ENCODE measurements at places on chromosomes 7 and 10.

DNA sequence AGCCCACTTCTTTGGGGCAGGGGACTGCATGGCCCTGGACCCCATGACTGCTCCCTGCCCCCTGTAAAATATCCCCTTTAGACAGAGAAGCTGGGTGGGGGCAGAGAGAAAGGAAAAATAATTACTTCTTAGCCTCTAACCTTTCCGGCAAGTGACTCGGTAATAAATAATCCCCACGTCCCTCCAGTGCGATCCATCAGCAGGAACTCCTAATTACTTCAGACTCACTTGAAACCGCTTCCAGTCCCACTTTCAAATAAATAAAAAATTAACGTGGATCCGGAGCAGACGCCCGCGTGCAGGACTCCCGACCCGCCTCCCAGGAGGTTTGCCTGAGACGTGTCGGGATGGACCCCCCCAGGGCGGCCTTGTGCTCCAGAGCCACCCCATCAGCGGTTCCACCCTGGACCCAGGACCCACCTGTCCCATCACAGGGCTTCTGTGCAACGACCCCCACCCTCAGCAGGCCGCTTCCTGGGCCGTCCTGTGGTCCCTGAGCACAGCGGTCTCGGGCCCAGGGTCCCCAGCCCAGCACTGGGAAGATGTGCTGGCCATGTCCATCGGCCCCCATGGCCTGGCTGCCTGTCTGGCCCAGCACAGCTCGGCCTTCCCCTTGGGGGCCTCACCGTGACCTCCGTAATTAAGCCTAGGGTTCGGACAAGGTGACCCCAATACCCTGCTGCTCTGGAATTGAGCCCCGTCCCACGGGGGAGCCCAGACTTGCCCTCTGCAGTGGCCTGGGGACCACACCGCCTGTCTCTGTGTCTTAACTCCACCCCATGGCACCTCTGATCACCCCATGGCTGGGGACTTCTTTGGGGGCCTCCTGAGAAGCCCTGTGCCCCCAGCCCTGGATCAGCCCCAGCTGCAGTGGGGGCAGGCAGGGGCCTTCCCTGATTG lies 108.0 kb downstream of the UNCX start:
- DNase-seq: no peak

DNA sequence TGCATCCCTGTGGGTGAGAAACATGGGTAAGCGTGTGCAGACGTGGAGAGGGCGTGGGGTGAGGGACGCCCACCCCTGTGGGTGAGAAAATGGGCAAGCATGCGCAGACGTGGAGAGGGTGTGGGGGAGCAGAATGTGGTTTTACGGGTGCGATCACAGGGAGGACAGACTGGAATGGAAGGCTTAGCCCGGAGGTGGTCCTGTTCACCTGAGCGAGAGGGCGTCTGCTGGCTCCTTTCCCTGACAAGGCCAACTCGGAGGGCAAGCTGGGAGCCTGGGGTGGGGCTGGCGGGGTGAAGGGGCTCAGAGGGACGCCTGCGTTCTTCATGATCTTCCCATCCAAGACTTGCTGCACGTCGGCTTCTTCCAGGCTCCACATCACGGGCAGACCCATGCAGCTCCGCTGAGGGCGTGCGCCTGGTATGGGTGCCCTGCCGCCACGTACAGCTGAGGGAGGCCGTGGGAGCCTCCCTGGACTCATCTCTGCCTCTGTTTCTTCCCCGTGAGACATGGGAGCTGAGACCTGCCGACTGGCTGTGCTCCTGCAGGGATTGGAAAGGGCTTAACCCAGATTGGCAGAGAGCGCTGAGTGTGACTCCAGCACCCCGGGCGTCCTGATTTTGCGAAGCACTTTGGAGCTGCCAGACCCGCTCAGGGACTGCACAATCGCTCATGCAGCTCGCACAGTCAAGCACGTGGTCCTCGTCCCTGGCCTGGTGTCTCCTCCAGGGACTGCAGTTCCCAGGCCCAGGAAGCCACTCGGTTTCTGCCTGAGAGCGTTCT lies 74.3 kb upstream of the SHH start:
- no peak for DNase-seq

DNA sequence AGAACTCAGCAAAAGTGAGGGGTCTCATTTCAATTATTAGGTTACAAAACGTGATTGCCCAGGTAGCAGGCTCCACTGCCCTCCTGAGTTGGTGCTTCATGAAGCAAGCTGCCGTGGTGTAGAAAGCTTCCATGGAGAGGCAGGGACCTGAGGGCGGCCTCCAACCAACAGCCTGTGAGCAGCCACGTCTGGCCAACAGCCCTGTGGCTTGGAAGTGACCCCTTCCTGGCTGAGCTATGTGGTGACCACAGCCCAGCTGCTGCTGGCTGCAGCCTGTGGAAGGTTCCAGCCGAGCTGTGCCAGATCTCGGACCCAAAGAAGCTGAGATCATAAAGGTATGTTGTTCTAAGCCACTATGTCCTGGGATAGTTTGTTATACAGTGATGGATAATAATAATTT lies 122.5 kb upstream of the KLF6 start:
- no peak for DNase-seq

DNA sequence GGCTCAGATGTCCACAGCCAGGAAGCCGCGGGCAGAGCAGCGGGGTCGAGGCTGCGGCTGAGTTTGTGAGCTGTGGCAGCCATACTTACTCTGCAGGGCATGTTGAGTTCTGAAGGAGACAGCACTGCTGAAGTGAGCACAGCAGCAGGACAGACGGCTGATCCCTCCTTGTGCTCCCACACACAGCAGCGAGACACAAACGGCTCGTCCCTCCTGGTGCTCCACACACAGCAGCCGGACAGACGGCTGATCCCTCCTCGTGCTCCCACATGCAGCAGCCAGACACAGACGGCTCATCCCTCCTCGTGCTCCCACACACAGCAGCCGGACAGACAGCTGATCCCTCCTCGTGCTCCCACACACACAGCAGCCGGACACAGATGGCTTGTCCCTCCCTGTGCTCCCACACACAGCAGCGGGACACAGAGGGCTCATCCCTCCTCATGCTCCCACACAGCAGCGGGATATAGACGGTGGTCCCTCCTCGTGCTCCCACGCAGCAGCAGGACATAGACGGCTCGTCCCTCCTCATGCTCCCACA lies 305.1 kb downstream of the PTPRN2 start:
- DNase-seq: no peak

- DNase-seq: peak; percentile 46
Measured at GRCh38 chr7:100221231-100221718, 1.5 kb downstream of the PVRIG start.

- DNase-seq: no peak
Measured at GRCh38 chr10:59713196-59713821, 3.7 kb upstream of the SLC16A9 start.

- DNase-seq: no peak
Measured at GRCh38 chr10:96074776-96075175, 31.4 kb downstream of the CCNJ start.

All from stimulated activated CD4-positive, alpha-beta T cell treated with anti-CD3 and anti-CD28 coated beads, Interleukin-2, amount 100 ng/mL, for 48 hours (primary cell).